CD14-positive monocyte (primary cell): ENCODE measurements at places on chromosomes 4 and X. TPM values are rescaled to one million over a fixed set of nuclear protein-coding genes. Genes with fewer than 3 reads are reported as not detected.

Gene UNC5C
- 0.03 and 0.04 TPM in 2 replicates for polyA plus RNA-seq

DNA sequence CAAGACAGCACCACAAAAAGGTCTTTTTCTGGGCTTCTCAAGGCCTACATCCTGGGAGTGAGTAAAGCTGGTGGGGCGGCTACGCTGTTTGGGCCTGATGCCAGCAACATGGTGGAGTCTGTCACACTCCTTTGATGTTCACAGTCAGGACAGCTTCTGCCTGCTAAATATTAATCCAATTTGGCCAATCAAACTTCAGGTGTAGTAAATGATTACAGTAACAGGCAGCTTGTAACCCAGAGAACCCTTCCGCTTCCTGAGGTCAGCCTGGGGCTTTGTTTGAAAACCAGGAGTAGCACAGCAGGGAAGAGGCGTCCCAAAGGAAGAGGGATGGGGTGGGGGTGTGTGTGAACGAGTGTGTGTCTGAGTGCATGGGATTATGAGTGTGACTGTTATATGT lies 220.4 kb downstream of the MAML3 start:
- DNase-seq: no peak

- no peak for DNase-seq
Observed at GRCh38 chr4:76292730-76293129, 13.8 kb upstream of the STBD1 start.

- DNase-seq: no peak
Observed at GRCh38 chrX:6568031-6568430, 33.1 kb upstream of the VCX3A start.

DNA sequence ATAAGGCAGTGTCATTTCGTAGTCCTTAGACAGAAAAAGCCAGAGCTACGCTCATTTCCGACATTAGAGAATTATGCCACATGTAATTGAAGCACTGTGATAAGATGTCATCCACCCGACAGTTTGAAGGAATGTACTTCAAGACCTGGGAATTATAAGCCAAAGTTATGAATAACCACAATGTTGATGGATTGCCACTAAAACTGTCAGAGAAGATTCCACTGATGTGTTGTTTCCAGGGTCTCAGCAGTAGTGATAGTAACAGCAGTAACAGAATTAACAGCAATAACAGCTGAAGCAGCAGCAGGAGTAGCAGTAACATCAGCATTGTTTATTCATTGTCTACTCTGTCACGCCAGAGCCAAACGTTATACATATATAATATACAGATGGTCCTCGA lies 24.7 kb downstream of the RAB33A start:
- no peak for DNase-seq

Gene ABCG2
- not detected for polyA plus RNA-seq

Gene FGF5
- polyA plus RNA-seq: not detected
